Smooth muscle cell of the brain vasculature (primary cell): ENCODE measurements at places on chromosomes 5 and 9.
A peak's percentile ranks its signal among the peaks of the same experiment; 100 is the strongest.

GRCh38 chr5:162240734-162241133 is 173.2 kb downstream of the GABRG2 start:
- DNase-seq = no peak

DNA sequence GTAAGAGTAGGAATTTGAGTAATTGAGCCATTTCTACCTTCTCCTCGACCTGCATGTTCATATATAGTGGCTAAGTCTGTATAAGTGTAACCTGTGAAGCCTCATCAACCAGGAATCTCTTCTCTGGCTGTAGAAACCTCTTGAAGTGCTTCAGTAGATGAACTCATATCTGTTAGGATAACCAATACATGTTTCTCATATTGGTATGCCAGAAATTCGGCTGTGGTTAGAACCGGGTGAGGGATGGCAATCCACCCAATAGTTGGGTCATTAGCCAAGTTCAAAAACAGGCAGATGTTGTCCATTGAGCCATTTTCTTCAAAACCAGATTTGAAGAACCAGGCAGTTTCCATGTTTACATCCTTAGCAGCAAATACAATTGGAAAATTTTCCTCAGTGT is 28.9 kb upstream of the GSN start:
- no peak for DNase-seq

- DNase-seq = no peak
These were observed 133.3 kb upstream of the HAND1 start for GRCh38 chr5:154611341-154611767.

DNA sequence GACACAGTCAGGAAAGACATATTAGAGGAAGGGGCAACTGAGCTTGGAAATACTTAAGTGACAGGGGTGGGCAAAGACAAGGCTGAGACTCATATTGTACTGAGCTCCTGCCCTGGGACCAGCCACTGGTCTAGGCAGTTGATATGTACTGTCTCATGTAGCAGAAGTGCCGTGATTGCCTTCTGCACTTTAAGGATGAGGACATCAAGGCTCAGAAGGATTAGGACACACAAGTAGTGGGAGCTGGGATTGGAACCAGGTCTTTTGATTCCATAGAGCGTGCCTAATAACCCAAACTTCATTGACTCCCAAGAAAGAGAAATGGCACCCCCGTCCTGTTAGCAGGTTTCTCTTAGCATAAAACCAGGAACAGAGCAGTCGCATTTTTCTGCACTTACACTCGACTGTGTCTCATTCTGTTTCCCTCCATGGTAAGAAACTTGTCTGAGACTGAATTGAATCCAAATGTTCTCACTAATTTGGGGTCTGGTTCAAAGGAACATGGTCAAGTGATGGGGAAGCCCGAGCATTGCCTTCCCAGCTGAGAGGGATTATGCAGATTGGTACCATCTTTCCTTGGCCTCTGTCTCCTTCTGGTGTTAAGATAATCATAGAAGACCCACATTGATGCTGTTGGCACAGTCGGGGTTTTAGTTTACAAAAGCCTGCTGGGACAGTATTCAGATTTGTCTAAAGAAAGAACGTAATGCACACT is 70.4 kb downstream of the ANGPTL2 start:
- DNase-seq = no peak

DNA sequence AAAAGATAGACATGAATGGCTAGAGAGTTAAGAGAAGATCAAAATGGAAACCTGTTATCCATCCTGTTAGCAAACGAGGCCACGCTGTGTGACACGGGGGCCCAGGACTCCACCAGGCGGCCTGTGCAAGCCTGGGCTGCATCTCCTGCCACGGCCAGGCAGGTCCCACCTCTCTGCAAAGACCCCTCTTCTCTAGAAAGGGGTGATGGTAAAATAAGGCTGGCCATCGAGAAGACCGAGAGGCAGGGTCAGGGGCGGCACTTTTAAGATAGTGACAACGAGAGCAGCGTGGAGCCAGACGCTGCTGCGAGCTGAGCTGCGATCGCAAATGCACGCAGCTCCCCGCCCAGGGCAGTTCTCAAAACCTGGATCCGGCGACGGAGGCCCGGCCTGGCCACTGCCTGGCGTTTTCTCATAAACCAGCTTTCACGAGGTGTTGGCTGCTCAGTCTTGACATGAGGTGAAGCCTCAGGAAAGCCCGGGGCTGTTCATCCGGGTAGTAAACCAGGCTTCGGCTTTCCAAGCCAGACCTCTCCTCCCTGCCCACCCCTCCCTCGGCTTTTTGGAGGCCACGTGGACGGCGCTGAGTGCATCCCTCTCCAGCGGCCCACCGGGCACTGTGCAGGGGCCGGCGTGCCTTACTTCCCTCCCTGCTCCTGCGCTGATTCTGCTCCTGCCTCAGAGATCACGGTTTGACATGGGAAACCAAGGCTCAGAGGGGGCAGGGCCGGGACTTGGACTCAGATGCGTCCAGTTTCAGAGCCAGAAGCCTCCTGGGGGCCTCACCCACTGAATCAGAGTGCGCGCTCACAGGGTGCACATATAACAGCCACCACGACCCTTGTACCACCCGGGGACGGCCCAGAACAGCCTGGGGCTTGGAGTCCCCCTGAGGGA is 151.6 kb upstream of the PHYKPL start:
- DNase-seq = no peak

GRCh38 chr9:34079181-34079580 is 30.5 kb upstream of the UBAP2 start:
- DNase-seq = no peak

- no peak for DNase-seq
These were observed 12.5 kb downstream of the GLIS3 start for GRCh38 chr9:4287386-4287785.

DNA sequence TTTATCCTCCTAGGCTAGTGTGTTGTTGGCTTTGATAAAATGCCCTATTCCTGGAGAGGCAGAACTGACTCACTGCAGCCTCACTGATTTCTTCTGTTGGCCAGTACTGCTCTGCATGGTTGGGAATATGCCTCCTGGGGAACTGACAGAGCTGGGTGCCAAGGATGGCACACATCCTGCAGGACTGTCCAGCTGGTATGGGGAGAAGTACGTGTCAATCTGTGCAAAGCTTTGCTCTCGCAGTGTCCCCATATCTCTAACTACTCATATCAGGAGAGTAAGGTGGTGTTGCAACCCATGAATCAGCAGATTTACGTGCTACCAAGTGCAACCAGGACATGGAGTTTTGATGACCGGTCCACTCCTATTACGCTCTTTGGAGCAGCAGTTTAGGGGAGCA is 74.7 kb downstream of the TEK start:
- no peak for DNase-seq

- DNase-seq = peak; percentile 21
These were observed 127.6 kb upstream of the NMUR2 start for GRCh38 chr5:152532714-152533113.

DNA sequence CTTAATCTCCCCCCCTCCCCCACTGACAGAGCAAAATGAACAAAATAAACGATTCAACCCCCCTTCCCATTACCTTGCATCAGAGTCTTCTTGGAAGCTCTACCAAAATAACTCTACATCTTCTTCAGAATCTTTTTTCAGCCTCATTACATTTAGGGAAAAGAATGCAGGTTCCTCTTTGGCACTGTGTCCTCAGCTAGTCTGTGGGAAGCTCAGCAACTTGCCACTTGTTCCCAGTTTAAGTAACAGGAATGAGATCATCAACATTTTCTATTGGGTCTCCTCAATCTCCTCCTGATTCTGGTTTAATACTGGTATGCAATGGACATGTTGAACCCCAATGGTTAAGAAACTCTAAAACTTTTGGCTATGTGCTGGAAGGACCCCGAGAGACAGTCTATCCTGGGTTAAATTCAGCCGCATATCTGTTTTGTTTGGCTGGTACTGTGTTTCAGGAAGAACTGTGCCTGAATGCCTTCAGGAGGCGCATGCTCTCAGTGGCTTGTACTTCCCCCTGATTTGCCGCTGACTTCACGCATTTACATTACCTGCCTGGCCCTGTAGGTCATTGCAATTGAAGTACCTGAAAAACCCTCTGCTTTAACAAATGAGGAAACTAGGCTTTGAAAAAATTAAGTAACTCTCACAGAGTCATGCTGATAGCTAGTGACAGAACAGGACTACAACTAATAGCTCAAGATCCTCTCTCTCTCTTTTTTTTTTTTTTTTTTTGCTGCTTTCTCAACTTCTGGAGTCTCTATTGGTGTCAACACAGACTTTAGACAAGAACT is 78.1 kb upstream of the HMHB1 start:
- DNase-seq = no peak

DNA sequence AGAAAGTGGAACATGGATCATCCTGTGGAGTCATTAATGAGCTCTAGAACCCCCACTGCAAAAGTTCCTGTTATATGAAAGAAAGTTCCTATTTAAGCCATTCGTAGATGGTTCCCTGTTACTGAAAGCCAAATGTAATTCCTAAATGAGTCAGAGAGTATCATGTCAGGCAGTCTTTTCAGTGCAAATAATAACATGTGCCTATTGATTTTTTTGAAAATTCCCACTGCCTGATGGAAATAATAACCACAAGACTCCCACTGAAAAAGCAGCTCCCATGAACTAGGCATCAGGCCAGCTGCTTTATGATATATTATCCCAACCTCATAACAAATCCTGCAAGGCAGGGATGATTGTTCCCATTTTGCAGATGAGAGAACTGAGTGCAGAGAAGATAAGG is 217.2 kb downstream of the DAB2IP start:
- DNase-seq = no peak

GRCh38 chr9:98445576-98445975 is 190.1 kb upstream of the TBC1D2 start:
- no peak for DNase-seq

- no peak for DNase-seq
These were observed 80.1 kb upstream of the TNFAIP8 start for GRCh38 chr5:119275601-119276173.

DNA sequence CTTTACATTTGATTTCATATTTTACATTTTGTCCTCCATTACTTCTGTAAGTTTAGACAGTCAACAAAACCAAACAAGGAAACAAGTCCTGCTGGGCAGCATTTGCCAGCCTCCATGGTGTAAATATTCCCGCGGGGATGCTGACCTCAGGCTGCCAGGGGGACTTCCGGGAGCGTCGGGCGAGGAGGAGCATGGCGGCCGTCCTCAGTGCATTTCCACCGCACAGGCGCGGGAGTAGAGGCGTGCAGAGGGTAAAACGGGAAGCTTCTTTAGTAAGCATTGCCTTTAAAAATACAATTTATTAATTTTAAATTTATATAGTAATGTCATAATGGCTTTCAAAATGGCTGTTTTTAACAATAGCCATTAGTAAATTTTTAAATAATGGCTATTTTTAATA is 385.3 kb upstream of the IRX4 start:
- no peak for DNase-seq

DNA sequence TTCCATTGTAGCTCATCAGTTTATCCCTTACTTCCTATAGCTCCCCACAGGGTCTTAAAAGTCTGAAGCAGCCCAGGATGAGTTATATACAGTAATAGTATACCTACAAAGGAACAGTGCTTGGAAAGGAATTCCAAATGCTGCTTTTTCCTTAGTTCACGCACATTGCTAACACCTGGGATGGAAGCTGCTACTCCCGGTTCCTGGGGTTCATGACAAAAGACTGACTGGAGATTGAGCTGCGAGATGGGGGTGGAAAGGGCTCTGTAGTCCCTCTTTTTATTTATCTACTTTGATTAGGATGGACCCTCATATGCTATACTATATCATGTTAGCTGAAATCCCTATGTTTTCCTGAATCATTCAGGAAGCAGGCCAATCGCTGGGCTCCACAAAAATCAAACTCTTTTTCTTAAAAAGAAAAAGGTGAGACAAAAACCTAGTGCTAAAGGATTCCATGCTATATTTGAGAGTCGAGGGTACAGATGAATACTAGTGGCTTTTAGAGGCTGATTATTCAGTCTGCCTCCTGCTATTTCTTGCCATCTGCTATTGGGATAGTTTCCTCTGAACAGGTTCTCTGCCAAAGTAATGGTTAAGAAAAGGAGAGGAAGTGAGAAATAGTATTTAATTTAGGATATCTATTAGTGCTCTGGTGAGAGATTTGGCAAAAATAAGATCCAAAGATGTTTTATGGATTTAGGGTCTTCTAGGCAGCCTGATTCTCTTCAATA is 81.2 kb downstream of the MRPS27 start:
- no peak for DNase-seq

DNA sequence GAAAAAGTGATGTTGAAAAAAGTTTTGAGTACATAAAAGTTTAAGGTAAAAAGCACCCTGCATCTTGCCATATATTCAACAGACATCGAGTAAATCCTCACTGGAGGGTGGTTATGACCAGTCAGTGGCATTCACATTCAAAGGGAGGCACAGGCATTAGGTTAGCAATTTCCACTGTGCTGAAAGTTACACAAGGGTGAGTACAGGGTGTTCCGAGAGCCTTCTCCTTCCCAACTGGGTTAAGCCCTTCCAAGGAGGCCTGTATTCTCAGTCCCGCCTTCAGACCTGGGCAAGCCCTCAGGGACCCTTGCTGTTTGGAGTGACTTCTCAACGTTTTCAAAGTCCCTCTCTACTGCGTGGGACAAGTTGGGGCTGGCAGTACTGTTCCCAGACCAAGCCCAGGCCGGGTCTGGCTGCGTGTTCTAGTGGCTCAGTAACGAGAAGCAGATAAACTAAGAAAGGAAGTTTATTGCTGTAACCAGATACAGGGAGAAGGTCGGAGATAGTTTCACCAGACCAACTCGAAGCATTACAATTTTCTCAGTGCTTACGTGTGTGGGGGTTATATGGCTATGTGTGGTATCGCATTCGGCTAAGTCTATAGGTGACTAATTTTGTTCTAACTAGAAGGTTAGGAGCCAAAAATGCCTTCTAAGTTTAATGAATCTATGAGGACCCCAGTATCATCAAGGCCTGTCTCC is 13.0 kb upstream of the SETX start:
- no peak for DNase-seq

GRCh38 chr9:113992276-113992951 is 85.7 kb downstream of the AMBP start:
- no peak for DNase-seq
